Lung (tissue), 17 donors: ENCODE measurements at places on chromosomes 3 and 15. TPM values are rescaled to one million over a fixed set of nuclear protein-coding genes. Genes with fewer than 3 reads are reported as not detected.

DNA sequence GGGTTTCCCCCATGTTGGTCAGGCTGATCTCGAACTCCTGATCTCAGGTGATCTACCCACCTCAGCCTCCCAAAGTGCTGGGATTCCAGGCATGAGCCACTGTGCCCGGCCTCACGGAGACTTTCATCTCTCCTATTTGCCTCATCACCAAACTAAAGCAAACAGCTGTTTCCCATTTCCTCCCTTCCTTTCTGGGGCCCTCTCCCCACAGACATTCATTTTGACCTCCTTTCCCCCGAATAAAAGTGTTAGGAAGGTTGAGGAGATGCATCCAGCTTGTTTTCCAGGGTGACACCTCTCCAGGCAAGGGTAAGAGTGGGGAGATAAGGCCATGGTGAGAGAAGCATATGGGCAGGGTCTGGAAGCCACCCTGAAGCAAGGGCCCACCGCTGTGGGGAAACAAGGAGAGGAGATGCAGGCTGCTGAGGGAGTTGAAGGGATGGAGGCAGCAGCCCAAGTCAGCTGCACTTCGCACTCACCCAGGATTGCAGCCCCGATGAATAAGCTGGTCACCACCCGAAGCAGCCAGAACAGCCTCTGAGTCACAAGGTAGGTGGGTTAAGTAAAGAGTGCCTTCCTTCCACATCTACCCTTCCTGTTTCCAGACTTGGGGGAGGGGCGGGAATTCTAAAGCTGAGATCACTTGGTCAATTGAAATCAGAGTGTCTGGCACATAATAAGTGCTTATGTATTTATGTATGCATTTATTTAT is 7.7 kb downstream of the DUOXA2 start:
- H3K36me3 ChIP-seq: no peaks in the 10 kb centered on the region
- H3K4me1 ChIP-seq: peaks cover 7% of the 10 kb centered on the region
- peaks cover 30% of the 10 kb centered on the region for H3K27me3 ChIP-seq
- no peak overlapping the region for H3K4me3 ChIP-seq
- no peak overlapping the region for H3K27ac ChIP-seq

DNA sequence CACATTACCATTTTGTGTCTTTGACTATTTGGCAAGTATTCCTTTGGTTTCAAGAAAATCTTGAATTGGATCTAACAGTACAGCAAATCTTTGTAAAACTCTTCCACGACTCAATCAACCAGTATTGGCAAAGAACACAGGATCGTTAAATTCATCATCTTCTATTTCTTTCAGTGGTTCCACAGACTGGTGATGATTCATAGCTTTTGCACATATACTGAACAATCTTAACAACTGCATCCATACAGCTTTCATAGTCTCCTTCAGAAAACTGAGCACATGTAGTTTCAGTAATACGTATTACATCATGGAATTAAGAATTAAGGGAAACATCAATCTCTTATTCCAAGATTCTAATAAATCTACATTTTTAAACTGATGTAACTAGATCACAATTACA is 91.6 kb upstream of the LIPC start:
- no peak overlapping the region for H3K27ac ChIP-seq
- no peak overlapping the region for H3K4me3 ChIP-seq
- H3K36me3 ChIP-seq: no peaks in the 10 kb centered on the region
- no peaks in the 10 kb centered on the region for H3K4me1 ChIP-seq
- DNase-seq: no peak
- no peaks in the 10 kb centered on the region for H3K27me3 ChIP-seq

Gene PIK3CA
- 42.9 TPM for total RNA-seq

GRCh38 chr3:173902871-173903270 is 505.3 kb downstream of the NLGN1 start:
- DNase-seq: no peak
- no peak overlapping the region for H3K4me3 ChIP-seq
- H3K36me3 ChIP-seq: no peaks in the 10 kb centered on the region
